ENCODE measurements at places on chromosomes 4 and X. TPM values are rescaled to one million over a fixed set of nuclear protein-coding genes. Genes with fewer than 3 reads are reported as not detected.

Gene FGA
- total RNA-seq: not detected

Gene GYPA
- total RNA-seq: not detected

Gene MAGEC1
- total RNA-seq: not detected

Gene GC
- not detected for total RNA-seq

Gene CD99L2
- total RNA-seq: 11.3 TPM

Gene DSPP
- total RNA-seq: not detected

Gene DDX60
- total RNA-seq: 28.2 TPM

Gene BMX
- not detected for total RNA-seq

Gene ACSL4
- 58.5 TPM for total RNA-seq

Gene EREG
- total RNA-seq: not detected

Gene GIMD1
- total RNA-seq: not detected

Gene GLRA2
- not detected for total RNA-seq

Gene PCDH18
- total RNA-seq: 0.05 TPM

Gene SUPT20HL2
- total RNA-seq: not detected

Gene PHEX
- total RNA-seq: 0.31 TPM

Gene CCDC110
- 0.25 TPM for total RNA-seq

Gene NELFA
- total RNA-seq: 45.3 TPM

Gene CD38
- 18.5 TPM for total RNA-seq

Gene HDAC6
- 91.1 TPM for total RNA-seq

Gene KLHL4
- total RNA-seq: not detected

Gene KDR
- total RNA-seq: not detected

Gene BANK1
- 0.07 TPM for total RNA-seq

Gene MUC7
- total RNA-seq: not detected

Gene RS1
- total RNA-seq: not detected

Gene SLIT2
- total RNA-seq: not detected

Gene NPNT
- total RNA-seq: not detected

Gene FATE1
- not detected for total RNA-seq

Gene DDIT4L
- total RNA-seq: 0.49 TPM

Gene HS6ST2
- total RNA-seq: 0.98 TPM

Gene CXCL1
- not detected for total RNA-seq

Gene ZFP92
- total RNA-seq: 0.74 TPM

Gene BTC
- not detected for total RNA-seq

Gene NKX1-1
- not detected for total RNA-seq

Gene MAGED4B
- total RNA-seq: 0.44 TPM

Gene RBM3
- total RNA-seq: 139 TPM

Gene MAB21L2
- total RNA-seq: not detected

Gene DNAJB14
- total RNA-seq: 35.7 TPM

Gene PRR32
- not detected for total RNA-seq
